ENCODE measurements at places on chromosomes 6 and 20.
A peak's percentile ranks its signal among the peaks of the same experiment; 100 is the strongest.

GRCh38 chr20:10242166-10242565 is 23.5 kb downstream of the SNAP25 start:
- DNase-seq, result no peak

DNA sequence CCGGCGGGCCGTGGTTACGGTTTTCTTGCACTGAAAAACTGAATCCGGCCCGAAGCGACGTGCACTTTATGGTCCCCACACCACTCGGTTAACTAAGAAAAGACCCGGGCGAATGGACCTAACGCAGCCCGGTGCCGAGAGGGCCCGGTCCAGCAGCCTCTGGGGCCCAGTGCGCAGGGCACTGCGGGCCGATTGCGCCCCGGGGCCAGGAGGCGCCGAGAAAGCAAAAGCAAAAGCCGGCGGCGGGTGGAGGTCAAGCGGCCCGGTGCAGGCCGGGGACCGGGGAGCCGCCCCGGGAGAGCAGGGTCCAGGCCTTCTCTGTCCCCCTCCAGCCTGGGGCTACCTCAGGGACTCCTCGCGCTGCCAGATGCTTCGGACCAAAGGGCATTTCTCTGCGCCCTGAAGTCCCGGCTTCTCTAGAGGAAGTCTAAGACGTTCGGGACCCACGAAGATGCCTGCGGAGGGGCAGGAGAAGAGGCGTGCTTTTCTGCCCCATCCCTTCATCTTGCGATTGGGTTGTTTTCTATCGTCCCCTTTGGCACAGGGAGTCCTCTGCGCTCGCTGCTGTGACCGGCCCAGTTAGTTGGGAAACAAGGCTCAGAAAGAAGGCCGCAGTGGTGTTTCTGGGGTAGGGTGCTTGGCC is 4.4 kb downstream of the FOXF2 start:
- no peak for DNase-seq

GRCh38 chr20:33676121-33676520 is 1.9 kb upstream of the NECAB3 start:
- no peak for DNase-seq

DNA sequence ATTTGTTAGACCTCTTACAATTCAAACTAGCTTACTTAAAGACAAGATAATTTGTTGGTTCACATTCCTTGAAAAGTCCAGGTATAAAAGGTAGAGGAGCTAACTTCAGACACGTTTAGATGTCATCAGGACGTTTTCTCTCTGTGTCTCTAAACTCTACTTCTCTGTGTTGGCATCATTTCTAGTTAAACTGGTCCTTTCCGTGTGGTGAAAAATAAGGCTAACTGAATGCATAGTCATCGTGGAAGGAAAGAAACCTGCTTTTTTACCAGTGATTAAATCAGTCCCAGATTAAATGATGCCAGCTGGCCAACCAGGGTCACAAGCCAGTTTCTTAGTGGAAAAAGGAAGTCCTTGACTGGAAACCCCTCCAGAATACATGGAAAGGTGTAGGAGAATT is 168.4 kb upstream of the AHI1 start:
- no peak for DNase-seq

DNA sequence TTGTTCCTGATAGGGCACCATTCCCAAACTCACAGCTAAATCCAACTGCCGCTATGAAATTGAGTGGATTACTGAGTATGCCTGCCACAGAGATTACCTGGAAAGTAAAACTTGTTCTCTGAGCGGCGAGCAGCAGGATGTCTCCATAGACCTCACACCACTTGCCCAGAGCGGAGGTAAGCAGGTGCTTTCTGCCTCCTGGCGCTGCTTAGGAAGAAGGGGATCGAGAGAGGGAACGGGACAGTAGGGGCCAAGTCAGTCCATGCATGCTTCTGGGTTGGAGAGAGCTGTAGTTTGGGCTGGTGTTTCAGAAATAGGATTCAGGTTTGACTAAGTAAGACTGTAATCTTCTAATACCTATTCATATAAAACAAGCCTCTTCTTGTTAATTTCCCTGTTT is 63.7 kb downstream of the IGF2R start:
- no peak for DNase-seq

GRCh38 chr6:111088668-111089003 is 1.3 kb downstream of the SLC16A10 start:
- DNase-seq, result no peak

DNA sequence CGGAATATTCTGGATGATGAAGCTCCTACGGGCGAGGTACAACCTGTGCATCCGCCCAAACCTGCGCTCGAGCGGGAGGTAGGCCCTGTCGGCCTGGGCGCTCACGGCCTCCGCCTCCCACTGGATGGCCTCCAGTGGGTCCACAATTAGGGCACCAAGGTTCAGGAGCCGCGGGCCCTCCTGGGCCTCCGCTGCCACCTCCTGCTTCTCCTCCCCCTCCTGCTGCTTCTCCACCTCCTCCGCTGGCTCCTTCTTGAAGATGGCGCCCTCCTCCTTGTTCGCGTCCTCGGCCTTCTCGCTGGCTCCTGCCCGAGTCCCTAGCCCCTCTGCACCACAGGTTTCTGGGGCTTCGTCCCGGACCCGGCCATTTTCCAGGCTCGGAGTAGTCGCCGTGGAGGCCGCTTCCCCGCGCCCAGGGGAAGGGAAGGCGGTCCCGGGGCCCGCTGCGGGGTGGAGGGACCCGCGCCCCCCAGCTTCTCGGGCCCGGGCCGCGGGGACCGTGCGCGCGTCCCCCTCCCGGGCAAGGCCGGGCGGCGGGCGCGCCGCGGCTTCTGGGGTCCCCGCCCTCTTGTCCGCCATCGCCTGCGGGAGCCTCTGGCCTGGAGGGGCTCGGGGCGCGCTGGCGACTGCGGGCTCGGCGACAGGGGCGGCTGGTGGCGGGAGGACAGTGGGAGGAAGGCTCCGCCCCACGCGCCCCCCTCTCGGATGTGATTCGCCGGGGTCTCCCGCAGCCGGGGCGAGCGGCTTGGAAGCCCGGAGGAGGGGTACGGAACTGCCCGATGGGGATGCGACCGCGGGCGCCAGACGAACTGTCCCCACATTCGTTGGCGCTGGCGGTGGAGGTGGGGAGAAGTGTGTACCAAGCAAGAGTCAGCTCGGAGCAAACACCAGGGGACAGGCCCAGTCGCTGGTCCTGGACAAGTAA is 17.6 kb downstream of the PLAGL2 start:
- DNase-seq, result no peak

GRCh38 chr6:96013531-96013930 is 2.2 kb upstream of the FUT9 start:
- DNase-seq, result no peak

DNA sequence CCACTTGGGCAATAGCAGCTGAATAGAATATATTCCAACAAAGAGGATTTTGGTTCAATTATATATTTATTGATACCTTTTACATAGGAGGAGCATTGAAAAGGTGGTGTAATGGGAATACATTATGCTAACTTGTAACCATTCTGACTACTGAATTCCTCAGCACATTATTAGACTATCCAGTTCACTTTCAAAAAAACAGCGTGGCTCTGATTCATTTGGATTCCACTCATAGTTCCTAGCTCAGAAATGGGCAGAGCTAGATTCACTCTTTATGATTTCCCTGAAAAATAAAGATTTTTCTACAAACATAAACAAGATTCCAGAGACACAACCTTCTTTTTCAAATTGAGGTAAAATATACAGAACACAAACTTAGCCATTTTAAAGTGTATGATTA is 9.2 kb upstream of the TRERF1 start:
- no peak for DNase-seq

GRCh38 chr6:111793711-111794111 is 79.5 kb downstream of the FYN start:
- no peak for DNase-seq

GRCh38 chr20:59824711-59825562 is 108.5 kb downstream of the SYCP2 start:
- no peak for DNase-seq

DNA sequence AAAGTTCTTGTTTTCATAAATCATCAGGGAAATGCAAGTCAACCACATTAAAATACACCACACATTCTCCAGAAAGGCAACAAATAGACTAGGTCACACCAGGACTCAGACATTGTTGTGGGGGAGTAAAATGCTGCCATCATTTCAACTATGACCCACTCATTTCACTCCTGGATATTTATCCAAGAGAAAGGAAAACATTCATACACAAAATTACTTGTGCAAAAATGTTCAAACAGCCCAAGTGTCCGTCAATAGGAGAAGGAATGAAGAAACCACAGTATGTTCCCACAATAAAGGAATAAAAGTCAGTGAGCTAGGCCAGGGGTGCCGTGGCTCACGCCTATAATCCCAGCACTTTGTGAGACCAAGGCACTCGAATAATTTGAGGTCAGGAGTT is 81.5 kb upstream of the QKI start:
- no peak for DNase-seq

- peak; percentile 44 for DNase-seq
These were observed at the start of gene OXT for GRCh38 chr20:3071610-3072529. Gene OXT, plus strand, starts transcription at chr20:3071620. Its CDS starts 36 bp downstream, at chr20:3071656.

GRCh38 chr20:38199501-38200390 is 34.7 kb upstream of the TGM2 start:
- DNase-seq, result no peak

- no peak for DNase-seq
These were observed 33.0 kb upstream of the POU5F1 start for GRCh38 chr6:31203345-31203979.

DNA sequence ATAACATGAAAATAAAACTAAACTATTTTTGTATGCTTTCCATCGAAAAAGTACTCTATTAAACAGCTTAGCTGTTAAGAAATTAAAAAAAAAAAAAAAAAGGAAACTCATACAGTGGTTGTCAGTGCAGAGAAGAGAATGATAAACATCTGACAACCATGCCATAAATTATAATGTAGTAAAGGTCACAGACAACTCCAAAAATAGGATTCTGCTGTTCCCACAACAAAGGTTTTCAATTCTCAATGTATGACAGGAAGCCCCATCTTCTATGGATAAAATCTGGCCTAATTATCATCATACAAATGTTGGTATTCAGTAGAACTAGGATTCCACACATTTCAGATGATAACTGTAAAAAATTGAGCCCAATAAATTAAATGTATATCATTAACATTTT is 5.0 kb downstream of the PLN start:
- DNase-seq, result no peak

GRCh38 chr20:21684671-21685070 is 20.8 kb upstream of the PAX1 start:
- no peak for DNase-seq

- no peak for DNase-seq
These were observed 67.8 kb downstream of the LY86 start for GRCh38 chr6:6656287-6656686.

GRCh38 chr6:5785249-5785648 is 221.5 kb downstream of the NRN1 start:
- DNase-seq, result no peak

GRCh38 chr6:56756219-56756789 is 113.6 kb upstream of the DST start:
- no peak for DNase-seq

DNA sequence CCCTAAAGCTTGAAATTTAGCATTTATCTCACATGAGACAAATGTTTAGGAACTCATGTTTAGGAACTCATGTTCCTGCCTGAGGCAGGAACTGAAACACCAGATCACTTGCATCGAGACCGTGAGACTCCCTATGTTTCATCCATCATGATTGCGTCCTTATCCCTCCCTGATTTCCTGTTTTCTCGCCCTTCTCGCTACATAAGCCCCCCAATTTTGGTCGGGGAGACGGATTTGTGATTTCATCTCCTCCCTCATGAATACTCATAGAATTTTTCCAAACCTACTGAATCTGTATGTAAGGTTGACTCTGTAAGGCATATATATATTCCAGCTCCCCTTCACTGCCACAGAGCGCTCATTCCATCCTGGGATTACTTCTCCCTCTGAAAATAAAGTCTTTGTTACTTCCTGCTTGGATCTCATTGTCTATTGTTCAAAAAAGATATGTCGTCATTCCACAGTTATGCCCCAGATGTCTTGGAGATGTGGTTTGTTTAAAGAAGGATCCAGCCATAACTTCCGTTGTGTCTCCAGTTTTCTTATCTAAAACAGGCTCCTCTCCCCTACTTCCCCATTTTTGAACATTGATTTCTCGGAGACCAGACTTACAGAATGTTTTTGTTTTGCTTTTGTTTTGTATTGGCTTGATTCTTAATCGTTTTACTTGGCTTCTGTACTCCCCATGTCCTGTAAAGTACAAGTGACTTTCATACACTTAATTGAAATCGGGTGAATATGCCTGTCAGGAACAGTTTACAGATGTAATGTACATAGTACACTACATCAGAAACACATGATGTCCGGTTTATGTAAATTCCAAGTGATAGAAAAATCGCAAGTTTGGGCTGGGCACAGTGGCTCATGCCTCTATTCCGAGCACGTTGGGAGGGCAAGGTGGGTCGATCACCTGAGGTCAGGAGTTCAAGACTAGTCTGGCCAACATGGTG is 118.7 kb downstream of the HFE start:
- DNase-seq, result no peak

DNA sequence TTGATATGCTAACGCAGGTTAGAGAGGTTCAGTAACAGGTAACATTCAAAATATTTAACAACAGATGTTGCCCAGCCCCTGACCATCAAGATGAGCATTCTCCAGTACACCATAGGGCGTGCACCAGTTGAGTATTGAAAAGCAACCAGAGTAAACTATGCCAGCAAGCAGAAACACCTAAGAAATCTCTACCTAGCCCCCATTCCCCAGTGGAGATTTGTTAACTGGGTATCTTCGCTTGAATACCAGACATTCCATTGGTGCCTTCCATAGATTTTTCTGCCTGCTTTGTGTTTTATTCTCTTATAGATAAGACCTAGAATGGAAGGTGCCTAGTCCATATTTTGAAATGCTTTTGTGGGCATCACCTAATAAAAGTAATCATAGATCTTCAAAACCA is 623.9 kb downstream of the KIF16B start:
- no peak for DNase-seq

DNA sequence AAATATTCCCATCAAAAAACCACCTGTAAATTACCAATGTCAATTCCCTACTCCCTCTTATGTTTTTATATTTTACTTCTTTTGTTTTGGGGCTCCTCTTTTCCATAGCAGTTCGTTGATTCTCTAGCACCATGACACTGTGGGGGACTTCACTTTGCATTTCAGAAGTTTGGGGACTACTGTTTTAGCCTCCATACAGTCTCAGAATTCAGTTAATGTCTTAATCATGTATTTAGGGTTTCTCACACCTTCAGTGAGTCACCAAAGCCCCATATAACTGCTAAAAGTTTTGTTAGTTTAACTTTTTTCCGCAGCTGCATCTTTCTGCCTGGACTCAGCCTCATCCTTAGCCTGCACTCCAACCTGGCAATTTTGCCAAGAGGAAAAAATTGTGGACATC is 20.7 kb upstream of the AIG1 start:
- no peak for DNase-seq

GRCh38 chr6:126206504-126207246 is 133.2 kb upstream of the CENPW start:
- no peak for DNase-seq

Measured in stimulated activated CD8-positive, alpha-beta memory T cell treated with anti-CD3 and anti-CD28 coated beads, Interleukin-4, amount 100 ng/mL, for 1 hour (primary cell).